ENCODE measurements at places on chromosomes 7 and 10.

GRCh38 chr10:64529003-64529350 is 1007.8 kb downstream of the REEP3 start:
- no peak for DNase-seq

DNA sequence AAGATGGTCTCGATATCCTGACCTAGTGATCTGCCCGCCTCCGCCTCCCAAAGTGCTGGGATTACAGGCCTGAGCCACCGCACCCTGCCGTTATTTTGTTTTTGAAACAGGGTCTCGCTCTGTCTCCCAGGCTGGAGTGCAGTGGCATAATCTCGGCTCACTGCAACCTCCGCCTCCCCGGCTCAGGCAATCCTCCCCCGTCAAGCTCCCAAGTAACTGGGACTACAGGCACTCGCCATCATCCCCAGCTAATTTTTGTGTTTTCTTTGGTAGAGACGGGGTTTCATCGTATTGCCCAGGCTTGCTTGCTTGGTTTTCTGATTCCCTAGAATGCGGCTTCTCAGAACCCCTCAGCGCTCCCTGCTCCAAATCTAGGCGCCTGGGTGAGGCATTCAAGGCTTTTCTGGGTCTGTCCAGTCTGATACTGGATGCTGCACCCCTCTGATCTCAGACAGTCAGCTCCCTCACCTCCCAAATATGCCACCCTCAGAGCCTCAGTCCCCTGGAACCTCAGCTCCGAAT is 1.3 kb downstream of the TFR2 start:
- no peak for DNase-seq

- peak; percentile 29 for DNase-seq
These were observed 1.1 kb downstream of the VWC2 start for GRCh38 chr7:49774459-49775064.

GRCh38 chr10:101217450-101218281 is 11.6 kb downstream of the LBX1 start:
- DNase-seq = no peak

DNA sequence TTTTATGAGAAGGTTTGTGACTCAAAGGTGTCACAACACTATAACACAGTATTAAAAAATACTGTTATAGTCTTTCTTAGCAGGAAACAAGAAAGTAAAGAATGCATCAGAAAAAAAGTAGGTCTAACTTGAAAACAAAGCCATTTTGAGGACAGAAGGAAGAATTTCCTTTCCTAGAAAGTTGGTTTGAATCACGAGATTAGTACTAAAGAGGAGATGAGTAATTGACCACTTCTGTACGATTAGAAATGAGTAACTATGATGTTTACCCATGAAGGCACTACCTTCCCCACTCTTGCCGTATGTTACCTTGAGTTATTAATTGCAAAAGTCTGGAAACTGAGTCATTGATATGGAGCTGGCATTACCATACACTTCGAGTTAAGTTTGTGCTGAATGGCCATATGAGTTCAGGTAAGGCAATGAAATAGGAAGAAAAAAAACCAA is 65.2 kb downstream of the FAM185A start:
- no peak for DNase-seq

DNA sequence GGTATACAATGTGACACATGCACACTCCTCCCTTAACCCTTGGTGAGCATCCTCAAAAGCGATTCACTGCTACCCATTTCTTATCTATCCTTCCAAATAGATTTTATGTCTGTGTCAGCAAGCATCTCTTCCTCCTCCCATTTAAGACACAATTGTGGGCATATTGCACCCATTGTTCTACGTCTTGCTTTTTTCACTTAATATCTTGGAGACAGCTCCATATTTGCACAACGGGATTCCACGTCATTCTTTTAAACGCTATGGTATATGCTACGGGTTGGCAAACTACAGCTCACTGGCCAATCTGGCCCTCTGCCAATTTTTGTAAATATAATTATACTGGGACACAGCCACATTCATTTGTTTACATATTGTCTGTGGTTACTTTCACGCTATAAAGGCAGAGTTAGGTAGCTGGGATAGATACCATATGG is 88.6 kb downstream of the RNF216 start:
- DNase-seq = no peak

- DNase-seq = peak; percentile 39
These were observed 15.5 kb upstream of the SLC18A3 start for GRCh38 chr10:49594594-49594993.

GRCh38 chr7:103380395-103381191 is 33.1 kb downstream of the PSMC2 start:
- no peak for DNase-seq

- DNase-seq = no peak
These were observed 51.4 kb downstream of the CAMK2B start for GRCh38 chr7:44273681-44274622.

DNA sequence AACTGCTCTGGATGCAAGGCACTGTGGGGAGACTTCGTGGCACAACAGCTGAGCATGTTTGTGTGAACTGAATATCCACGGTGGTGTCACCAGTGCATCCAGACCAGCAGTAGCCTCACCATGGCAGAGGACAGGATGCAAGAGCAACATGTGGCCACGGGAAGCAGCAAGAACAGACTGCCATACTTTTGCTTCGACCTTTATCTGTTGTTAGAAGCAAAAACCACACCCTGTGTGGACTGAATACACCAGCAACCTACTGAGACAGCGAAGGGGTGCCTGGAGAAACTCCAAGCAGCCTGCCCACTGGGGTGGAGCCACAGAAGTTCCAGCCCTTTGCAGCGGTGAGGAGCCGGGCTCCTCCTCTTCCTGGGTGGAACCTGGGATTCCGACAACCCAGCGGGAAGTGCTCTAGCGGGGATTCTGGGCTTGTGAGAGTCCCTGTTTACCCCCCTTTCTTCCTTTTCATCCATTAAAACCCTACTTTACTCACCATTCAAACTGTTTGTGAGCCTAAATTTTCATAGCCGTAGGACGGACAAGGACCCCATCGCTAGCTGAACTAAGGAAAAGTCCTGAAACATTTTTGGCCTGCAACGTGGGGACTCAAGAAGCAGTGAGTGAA is 584.9 kb downstream of the GRM8 start:
- DNase-seq = no peak

DNA sequence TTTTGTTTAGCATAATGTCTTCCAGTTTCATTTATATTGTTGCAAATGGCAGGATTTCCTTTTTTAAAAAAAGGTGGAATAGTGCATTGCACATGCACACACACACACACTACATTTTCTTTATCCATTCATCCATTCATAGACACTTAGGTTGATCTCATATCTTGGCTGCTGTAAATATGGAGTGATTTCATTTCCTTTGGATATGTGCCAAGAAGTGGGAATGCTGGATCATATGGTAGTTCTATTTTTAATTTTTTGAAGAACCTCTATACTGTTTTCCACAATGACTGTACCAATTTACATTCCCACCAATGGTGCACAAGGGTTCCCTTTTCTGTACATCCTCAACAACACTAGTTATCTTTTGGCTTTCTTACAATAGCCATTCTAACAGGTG is 68.9 kb downstream of the EBLN1 start:
- DNase-seq = no peak

GRCh38 chr10:22218448-22218847 is 633 bp upstream of the EBLN1 start:
- DNase-seq = no peak

DNA sequence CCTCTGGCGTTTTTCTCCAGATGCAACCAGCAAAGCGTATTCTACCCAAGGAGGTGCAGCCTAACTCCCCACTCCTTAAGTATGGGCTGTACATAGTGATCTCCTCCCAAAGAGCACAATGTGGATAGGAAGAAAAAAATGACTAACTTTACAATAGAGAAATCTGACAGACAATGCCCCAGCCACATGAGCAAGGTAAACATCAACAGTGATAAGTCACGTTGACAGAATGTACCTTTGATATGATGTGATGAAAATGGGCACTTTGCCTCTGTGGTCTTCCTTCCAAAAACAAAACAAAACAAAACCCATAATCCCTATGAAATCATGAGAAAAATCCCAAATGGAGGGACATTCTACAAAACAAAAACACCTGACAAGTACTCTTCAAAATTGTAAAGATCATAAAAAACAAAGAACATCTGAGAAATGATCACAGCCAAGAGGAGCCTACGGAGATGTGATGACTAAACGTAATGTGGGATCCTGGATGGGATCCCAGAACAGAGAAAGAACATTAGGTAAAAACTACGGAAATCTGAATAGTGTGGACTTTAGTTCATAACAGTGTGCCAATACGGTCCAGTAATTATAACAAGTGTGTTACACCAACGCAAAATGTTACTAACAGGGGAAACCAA is 50.6 kb downstream of the ABLIM1 start:
- no peak for DNase-seq

DNA sequence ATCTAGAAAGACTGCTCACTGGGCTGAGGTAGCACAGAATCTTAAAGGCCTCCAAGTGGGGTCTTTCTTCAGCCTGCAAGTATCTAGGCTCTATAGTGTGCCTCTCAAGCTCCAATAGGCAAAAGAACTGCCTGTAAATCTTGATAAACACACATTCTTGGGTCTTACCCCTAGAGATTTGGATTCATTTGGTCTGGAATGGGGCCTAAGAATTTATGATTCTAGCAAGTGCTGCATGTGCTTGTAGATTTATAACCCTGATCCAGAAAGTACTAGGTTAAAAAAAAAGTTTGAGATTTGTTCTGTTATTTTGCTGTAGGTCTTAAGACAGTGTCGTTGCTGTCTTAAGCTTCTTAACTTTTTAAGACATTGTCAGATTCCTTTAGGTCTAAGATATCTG is 74.1 kb downstream of the RALA start:
- no peak for DNase-seq

- no peak for DNase-seq
These were observed 7.7 kb downstream of the HTR7 start for GRCh38 chr10:90849956-90850749.

- DNase-seq = no peak
These were observed 185.1 kb downstream of the SEMA3D start for GRCh38 chr7:85001495-85002345.

DNA sequence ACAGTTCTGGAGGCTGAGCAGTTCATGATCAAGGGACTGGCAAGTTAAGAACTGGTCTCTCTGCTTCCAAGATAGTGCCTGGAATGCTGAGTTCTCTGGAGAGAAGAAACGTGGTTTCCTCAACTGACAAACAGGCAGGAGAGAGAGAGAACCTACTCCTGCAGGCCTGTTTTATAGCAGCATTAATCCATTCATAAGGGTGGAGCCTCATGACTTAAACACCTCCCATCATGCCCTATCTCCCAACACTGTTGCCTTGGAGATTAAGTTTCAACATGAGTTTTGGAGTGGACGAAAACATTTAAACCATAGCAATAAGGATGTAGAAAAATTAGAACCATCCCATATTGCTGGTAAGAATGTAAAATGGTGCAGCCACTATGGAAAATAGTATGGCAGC is 32.3 kb upstream of the IMMP2L start:
- no peak for DNase-seq

GRCh38 chr10:122639801-122640200 is 59.8 kb downstream of the C10orf120 start:
- no peak for DNase-seq

GRCh38 chr10:121308020-121308419 is 290.2 kb downstream of the FGFR2 start:
- no peak for DNase-seq

- no peak for DNase-seq
These were observed 656.4 kb upstream of the ZWINT start for GRCh38 chr10:57017356-57018037.

- no peak for DNase-seq
These were observed 71.7 kb upstream of the ADAM12 start for GRCh38 chr10:126459878-126460481.
